ENCODE measurements at places on chromosomes 7 and 10.

DNA sequence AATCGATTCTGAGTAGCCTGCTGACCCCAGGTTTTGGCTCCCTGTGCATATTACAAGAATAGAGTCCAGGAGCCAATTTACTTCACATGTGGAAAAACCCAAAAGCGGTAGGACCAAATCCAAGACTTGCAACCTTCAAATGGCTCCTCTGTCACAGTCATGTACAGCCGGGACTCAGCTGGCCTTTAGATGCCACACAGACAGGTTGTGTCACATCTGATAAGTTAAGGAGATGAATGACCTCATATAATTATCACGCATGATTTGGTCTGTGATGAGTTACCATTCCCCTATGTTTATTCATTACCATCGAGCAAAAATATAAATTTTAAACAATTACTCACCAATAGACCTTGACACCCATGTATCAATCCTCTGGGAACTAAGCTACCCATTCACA lies 14.2 kb downstream of the CACNA2D1 start:
- DNase-seq, result no peak

- DNase-seq, result no peak
These were observed 168.2 kb downstream of the LRRC4 start for GRCh38 chr7:127863082-127863481.

DNA sequence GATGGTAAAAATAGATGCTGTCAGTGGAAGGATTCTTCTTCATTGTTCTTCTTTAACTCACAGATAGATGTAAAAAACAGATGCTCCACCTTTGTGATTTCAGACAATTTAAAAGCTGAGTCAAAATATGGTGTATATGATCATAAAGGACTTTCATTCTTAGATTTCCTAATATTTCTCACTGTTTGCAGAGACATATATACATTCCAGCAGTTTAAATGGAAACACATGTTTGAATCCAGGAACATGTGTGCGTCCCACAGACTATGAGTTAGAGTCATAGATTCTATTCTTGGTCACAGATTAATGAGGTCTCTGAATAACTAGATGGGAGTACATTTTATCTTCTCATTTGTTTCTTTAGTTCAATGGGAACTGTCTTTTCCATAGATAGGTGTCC lies 109.6 kb downstream of the BICC1 start:
- no peak for DNase-seq

DNA sequence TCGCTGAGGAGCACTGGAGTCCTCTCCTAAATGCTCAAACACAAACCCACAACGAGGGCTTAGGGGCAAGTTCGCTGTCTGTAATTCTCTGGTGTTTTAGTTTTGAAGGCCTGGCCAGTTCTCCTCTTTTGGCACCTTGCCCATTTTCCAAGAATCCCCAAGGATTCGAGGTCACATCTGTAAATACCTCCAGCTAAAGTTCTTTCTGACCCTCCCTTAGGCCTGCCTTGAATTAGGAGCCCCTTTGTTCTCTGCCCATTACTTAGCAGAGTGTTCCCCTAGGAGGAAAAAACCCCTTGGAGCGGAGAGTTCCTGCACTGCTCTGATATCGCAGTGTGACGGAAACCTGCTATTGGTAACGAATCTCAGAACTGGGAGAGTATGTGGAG lies 743 bp upstream of the PYROXD2 start:
- no peak for DNase-seq

GRCh38 chr7:71625545-71625944 lies 493.6 kb downstream of the GALNT17 start:
- no peak for DNase-seq

- DNase-seq, result no peak
These were observed 16.6 kb upstream of the WDFY4 start for GRCh38 chr10:48667960-48668590.

GRCh38 chr7:70719125-70719524 lies 412.8 kb upstream of the GALNT17 start:
- no peak for DNase-seq

GRCh38 chr10:77490534-77491314 lies 146.9 kb downstream of the KCNMA1 start:
- DNase-seq, result no peak

GRCh38 chr10:4849555-4850242 lies 23.7 kb downstream of the AKR1E2 start:
- DNase-seq, result peak; percentile 75

DNA sequence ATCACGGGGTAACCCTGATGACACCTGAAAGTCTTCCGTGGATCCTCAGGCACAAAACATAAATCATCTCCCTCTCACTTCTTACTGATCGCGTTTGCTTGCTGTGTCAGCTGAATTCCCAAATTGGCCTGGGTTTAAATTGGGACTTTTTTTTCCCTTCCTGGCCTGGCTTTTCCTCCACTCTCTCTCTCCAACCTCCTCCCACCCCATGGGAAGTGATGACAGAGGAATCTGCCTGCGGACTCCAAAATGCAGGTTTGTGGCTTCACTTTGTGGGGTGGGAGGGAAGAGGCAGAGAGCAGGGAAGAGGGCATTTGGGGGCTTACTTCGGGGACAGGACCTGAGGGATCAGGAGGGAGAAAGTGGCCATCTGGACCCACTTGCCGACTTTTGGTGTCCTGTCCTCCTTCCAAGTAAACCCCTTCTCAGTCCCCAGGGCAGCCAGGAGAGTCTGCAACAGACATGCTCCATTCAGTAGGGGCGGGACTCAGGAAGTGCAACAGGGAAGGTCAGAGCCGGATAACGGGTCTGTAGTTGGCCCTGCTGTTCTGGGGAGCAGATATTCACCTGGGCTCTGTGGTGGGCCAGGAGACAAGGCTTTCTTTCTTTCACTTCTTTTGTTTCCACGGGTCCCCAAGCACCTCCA lies 172.7 kb downstream of the PLXNA4 start:
- no peak for DNase-seq

GRCh38 chr7:47370461-47371042 lies 211.4 kb downstream of the TNS3 start:
- no peak for DNase-seq

DNA sequence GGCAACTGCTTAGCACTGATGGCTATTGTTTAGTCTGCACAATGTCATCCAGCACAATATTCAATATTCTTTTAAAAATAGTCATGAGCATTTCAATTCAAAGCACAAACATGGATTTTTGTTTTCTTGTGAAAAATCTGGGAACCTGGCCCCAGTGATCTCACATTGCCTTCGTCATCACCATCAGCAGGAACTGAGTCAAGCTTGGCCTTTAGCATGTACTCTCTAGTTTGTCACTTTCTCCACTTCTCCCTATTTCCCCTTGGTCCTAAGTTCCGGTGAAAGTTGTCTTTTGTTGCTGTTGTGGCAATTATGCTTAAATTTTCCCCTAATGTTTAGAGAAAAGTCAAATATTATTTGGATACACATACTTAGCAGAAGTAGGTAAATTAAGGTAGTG lies 252.9 kb upstream of the SORCS1 start:
- no peak for DNase-seq

- no peak for DNase-seq
These were observed 115.6 kb downstream of the CDK6 start for GRCh38 chr7:92720604-92721350.

GRCh38 chr10:123272171-123272570 lies 118.0 kb downstream of the BUB3 start:
- no peak for DNase-seq

DNA sequence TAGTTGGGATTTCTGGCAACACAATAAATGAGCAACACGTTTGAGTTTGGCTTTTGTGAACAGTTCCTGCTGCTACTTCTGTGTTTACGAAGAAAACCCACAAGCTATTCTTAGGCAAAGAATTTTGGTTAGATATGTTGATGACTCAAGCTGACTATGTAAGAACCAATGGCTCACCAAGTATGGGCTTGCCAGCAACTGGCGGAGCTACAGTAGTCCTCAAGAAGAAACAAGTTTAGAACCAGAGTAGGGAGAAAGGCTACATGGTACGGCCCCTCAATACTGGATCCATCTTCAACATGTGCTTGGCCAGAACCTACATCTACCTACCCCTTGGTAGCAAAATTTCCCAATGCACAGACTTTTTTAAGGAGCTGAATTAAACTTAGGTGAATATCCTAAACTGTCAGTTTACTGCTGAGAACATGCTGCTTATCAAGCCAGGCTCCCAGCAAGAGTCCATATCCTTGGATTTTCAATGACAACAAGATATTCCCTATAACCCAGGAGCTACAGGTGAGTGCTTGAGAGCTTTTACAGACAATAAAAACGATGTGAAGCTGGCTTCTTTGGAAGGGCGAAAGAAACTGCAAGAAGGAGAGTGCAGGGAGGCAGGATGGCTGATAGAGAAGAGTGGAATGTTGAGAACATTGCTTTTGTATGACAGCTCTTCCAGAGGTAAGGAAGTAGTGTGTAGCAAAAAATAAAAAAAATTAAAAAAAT lies 74.3 kb upstream of the ASAH2 start:
- DNase-seq, result peak; percentile 71

- no peak for DNase-seq
These were observed 24.3 kb downstream of the NUP42 start for GRCh38 chr7:23205909-23206767.

GRCh38 chr7:127702052-127702652 lies 50.2 kb downstream of the SND1 start:
- DNase-seq, result no peak

- no peak for DNase-seq
These were observed 167.2 kb downstream of the MAD1L1 start for GRCh38 chr7:2065528-2065927.

- no peak for DNase-seq
These were observed 13.2 kb upstream of the LMBR1 start for GRCh38 chr7:156906200-156906649.

DNA sequence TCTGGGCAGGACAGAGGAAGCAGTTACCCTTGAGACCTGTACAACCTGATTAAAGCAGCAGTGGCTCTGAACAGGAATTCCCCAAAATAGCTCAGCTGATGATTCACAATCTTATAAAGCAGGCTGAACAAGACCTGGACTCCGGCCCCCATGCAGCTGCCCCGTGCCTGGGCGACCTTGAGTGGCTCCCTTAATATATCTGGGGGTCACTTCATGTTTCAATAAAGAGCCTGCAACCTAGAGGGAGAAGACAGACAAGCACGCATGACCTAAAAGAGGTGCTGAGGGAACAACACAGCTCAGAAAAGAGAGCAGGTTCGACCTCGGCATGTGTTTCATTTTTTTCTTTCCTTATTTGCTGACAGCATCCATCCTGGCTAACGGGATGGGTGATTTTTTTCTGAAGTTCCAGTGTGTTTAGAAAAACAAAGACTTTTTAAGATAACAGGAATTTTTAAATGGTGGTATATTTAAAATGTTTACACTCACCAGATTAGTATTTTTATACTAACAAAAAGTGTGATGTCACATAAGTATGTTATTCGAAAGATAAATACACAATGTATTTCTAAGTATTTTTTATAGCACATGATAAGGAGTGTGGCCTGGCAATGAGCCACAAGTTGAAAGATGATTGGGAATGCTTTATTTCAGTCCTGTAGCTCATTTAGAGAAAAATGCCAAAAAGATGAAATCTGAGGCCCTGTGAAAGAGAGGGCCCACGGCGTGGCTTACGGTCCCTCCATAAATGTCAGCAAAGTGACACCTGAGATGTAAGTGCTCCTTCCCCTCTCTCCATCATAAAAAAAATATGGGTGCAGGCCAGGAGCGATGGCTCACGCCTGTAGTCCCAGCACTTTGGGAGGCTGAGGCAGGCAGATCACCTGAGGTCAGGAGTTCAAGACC lies 161.3 kb downstream of the SLIT1 start:
- peak; percentile 25 for DNase-seq

DNA sequence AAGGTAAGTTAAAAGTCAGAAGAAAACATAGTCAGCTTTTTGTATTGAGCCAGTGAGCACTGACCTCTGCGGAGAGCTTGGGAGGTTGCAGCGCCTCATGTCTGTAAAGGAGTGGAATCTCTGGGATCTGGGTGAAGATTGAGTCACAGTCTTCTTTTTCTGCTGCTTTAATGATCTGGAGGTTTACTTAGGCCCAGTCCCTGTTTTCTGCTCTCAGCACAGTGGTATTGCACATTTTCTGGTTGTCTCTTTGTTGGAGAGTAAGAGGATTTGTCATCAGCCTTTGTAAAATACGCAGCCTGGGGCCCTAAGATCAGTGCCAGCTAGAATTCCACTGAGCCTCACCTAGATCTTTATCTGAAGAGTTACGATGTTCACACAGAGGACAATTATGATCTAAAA lies 58.3 kb upstream of the GJD4 start:
- DNase-seq, result peak; percentile 29

GRCh38 chr7:6128205-6128604 lies 97.0 kb downstream of the ANKRD61 start:
- DNase-seq, result no peak

DNA sequence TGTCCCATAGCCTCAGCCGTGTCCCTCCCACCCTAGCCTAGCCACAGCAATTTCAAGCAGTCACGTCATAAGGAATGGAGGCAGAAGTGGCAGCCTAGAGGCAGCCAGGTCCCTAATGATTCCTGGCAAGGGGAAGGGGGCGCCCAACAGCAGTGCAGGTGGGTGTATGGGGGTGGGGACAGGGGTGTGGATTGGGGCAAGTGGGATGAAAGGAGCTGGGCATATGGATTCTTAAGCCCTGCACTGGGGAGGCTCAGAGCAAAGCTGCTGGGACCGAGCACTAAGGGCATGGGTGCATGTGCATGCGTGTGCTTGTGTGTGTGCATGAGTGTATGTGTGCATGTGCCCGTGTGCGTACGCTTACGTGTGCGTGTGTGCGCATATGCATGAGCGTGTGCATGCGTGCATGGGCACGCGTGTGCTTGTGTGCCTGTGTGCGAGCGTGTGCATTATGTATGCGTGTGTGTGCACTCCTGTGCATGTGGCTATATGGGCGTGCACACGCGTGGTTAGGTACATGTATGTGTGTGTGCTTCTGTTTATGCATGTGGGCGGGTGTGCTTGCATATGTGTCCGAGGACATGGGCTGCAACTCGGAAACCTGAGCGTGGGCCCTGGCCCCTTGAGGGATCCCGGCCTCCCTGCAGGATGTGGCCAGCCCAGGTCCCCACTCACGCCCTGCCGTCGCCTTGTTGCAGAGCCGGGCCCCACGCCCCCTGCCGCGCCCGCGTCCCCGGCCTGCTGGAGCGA lies 34.1 kb downstream of the SH2B2 start:
- DNase-seq, result no peak

DNA sequence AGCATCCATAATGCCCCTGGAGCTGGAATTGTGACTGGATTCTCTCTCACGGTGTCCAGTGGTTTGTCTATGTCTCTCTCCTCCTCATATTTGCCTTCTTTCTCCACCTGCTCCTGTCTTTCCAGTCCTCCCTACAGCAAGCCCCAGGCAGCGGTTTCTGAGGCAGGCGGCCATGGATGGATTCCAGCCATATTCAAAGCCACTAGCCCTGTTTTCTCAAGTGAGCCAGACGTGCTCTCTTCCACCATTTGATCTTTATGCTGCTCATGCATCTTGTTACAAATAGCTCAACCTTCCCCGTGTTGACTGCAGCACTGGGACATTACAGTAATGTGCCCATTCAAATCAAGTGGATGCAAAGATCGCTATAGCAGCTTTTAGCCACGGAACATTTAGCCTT lies 387.2 kb upstream of the PODXL start:
- DNase-seq, result no peak

Data from retinal pigment epithelial cell (primary cell).